ENCODE measurements at places on chromosomes 6 and 20.

GRCh38 chr6:132161283-132161682 lies 210.1 kb upstream of the CCN2 start:
- DNase-seq, result no peak

DNA sequence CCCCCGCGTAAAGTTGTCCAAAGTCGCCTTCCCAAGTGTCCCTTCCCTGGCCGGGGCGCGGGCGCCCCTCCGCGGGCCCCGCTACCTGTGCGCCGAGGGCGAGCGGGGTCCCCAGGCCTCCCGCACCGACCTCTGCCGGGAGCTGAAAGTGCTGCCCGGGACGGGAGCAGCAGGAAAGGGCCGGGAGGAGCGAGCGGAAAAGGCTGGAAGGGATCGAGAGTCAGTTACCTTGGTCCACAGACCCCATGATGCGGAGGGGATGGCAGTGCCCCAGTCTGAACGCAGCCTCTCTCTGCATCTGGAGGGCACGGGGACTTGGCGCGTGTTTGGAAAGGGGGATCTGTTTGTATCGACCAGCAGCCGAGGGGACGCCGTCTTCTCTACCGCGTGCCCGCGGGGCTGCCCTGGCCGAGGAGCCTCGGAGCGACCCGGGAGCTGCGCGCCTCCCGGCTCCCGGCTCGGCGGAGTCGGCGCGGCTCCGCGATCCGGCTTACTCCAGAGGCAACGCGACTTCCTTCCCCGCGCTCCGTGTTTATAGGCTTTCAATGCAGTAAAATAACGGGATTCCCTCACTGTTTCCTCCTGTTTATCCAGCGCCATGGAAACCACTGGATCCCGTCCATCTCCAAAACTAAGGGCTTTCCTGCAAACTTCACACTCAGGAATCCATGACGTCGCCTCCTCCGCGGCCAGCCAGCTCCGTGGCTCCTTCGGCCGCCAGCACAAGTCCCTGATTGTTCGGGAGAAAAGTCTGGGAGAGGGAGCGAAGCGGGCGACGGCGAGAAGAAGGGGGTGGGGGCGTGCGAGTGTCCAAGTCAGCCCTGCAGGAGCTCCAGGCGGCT lies 20.0 kb upstream of the NFATC2 start:
- DNase-seq, result no peak

- no peak for DNase-seq
Measured at GRCh38 chr6:11282245-11282644, 49.8 kb upstream of the NEDD9 start.

- no peak for DNase-seq
Measured at GRCh38 chr6:3438190-3439167, 18.4 kb downstream of the SLC22A23 start.

- DNase-seq, result no peak
Measured at GRCh38 chr6:105550955-105551620, 148.2 kb upstream of the PREP start.

- peak; percentile 17 for DNase-seq
Measured at GRCh38 chr20:32484958-32485769, 100.0 kb downstream of the NOL4L start.

- DNase-seq, result no peak
Measured at GRCh38 chr20:25078662-25079061, 3.3 kb downstream of the VSX1 start.

- no peak for DNase-seq
Measured at GRCh38 chr20:50193836-50194421, 3.3 kb downstream of the CEBPB start.

- no peak for DNase-seq
Measured at GRCh38 chr6:68915586-68915985, 280.5 kb downstream of the ADGRB3 start.

GRCh38 chr20:574297-574942 lies 30.8 kb upstream of the CSNK2A1 start:
- no peak for DNase-seq

DNA sequence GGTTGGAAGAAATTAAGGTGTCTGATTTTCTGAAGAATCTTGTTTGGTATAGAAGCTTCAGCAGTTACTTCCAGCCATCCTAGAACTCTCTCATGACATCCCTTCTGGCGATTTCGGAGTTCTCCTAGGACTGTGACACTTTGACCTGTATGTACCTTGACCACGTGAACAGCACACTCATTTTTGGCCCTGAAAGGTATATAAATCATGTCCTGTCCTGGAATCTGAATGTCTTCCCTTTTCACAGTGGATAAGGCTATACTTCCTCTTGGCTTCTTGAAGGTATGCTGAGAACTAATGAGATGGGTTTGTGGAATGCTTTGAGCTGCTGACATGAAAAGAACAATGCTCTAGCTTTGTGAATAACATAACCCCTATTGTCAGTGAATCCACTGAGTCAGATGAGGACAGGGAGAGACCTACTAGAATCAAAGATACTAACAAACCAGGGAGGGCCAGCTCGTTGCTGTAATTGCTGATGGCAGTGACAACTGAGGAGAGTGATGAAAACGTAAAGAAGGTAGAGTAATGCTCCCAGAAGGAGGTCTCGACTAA lies 6.0 kb upstream of the ZDHHC14 start:
- DNase-seq, result no peak

DNA sequence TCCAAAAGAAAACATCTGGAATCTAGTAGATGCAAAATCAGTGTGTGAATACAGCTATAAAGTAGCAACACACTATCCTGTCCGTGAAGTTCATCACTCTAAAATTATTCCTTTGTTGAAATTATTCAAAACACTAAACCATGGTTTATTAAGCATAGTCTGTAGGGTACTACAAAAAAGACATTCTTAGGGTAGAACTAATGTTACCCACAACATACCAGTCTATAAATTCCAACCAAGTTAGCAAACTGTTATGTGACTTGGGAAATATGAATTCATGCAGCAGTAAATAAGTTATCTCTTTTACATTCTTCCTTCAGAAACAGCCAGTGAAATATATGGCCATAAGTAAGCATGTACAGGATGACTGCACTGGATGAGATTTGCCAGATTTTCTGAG lies 580.3 kb upstream of the ADGRB3 start:
- no peak for DNase-seq

GRCh38 chr6:22466665-22467245 lies 102.6 kb upstream of the HDGFL1 start:
- no peak for DNase-seq

- DNase-seq, result no peak
Measured at GRCh38 chr6:162626869-162627268, 100.7 kb downstream of the PRKN start.

DNA sequence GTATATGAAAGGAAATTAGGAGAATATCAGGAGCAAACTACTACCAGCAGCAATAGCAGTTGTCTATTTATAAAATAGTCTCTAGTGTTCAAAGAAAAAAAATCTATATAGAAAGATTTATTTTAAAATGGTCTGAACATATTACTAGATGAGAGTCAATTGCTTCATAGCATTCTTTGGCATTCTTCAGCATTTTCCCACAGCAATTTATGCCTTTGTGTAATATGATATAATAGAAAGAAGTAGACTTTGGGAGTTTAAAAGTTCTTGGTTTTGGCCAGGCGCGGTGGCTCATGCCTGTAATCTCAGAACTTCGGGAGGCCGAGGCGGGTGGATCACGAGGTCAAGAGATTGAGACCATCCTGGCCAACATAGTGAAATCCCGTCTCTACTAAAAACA lies 157.0 kb upstream of the PLN start:
- DNase-seq, result no peak

- no peak for DNase-seq
Measured at GRCh38 chr6:109834131-109834530, 143.0 kb downstream of the FIG4 start.

- no peak for DNase-seq
Measured at GRCh38 chr6:24719125-24719971, at the start of gene C6orf62. Gene C6orf62 (minus strand): TSS chr6:24719154. CDS start chr6:24718668, 486 bp downstream.

GRCh38 chr6:139306291-139306981 lies 14.6 kb upstream of the TXLNB start:
- DNase-seq, result no peak

- no peak for DNase-seq
Measured at GRCh38 chr6:86203044-86203443, 560.4 kb upstream of the SYNCRIP start.

All from keratinocyte (primary cell).